ENCODE measurements at places on chromosomes 1 and 21.

DNA sequence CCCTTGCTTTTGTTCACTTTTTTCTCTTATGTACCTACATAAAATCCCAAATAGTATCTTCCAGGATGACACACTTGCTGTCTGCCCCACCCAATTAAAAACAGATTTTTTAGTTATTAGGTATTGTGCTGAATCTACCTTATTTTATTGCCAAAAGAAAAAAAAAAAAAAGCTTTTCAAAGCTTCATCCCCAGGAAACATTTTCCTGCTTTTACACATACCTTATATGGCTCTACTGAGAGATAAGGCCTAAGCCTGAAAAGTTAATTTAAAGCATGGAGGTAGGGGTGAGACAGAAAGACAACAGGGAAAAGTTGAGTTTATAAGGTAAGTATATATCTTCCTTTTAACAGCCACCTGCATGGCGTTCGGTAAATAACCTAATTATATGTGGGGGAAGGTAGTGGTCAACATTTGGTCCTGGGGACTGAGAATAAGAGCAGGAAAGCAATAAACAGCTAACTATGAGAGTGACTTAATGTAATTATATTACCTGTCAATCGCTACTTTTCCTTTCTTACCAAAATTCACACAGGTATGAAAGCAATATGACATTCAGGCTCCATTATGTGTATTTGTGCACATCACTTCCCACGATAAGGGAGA, 54.6 kb upstream of the BOLA1 start:
- DNase-seq = no peak

- no peak for DNase-seq
Measured at GRCh38 chr21:29638138-29638537, 301.7 kb downstream of the GRIK1 start.

DNA sequence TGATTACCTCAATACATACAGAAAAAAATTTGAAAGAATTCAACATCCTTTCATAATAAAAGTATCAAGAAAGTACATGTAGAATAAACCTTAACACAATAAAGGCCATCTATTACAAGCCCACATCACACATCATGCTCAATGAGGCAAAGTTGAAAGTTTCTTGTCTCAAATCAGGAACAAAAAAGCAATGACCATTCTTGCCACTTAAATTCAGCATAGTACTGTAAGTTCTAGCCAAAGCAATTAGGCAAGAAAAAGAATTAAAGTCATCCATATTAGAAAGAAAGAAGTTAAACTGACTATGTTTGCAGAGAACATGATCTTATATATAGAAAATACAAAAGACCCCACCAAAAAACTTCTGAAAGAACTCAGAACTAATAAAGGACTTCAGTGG, 44.5 kb downstream of the KCNT2 start:
- DNase-seq = no peak

DNA sequence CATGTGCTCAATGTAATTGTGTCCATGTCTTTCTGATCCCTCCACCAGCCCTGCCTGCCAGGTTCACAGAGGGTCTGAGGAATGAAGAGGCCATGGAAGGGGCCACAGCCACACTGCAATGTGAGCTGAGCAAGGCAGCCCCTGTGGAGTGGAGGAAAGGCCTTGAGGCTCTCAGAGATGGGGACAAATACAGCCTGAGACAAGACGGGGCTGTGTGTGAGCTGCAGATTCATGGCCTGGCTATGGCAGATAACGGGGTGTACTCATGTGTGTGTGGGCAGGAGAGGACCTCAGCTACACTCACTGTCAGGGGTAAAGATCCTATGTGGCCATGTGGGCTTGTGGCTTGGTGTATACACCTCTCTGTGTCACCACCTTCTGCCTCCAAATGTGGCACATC, 91.4 kb downstream of the OBSCN start:
- DNase-seq = no peak

GRCh38 chr1:238099871-238100270, 209.1 kb upstream of the ZP4 start:
- DNase-seq = no peak

- DNase-seq = no peak
Measured at GRCh38 chr1:199585392-199585791, 442.1 kb upstream of the NR5A2 start.

DNA sequence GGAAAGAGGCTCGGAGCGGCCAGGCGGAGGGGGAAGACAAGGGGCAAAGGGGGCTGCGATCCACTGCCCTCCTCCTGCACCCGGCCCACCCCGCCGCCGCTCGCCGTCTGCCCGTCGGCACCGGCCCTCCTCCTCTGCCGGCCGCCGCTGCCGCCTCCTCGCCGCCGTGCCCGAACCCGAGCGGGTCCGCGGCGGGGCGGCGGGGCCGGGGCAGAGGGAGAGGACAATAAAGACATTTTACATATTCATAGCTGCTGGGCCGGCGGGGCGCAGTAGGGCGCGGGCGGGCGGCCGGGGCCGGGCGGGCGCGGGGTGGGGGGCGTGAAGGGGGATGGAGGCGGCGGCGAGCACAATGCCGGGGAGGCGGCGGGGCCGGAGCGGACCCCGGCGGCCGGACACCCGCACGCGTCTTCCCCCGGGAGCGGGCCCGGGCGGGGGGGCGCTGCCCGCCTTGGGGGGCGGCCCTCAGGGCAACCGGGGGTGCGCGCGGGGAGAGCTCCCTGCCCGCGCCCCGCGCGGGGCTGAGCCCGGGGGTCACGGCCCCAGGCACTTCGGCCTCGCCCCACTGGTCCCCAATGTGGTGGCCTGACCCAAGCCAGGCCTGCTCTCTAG, 546 bp downstream of the POU2F1 start:
- peak; percentile 18 for DNase-seq

GRCh38 chr1:183753464-183753891, 51.4 kb upstream of the RGL1 start:
- no peak for DNase-seq

GRCh38 chr1:13487143-13487868, 26.5 kb downstream of the LRRC38 start:
- no peak for DNase-seq

- DNase-seq = no peak
Measured at GRCh38 chr1:159100589-159100988, 24.0 kb upstream of the AIM2 start.

DNA sequence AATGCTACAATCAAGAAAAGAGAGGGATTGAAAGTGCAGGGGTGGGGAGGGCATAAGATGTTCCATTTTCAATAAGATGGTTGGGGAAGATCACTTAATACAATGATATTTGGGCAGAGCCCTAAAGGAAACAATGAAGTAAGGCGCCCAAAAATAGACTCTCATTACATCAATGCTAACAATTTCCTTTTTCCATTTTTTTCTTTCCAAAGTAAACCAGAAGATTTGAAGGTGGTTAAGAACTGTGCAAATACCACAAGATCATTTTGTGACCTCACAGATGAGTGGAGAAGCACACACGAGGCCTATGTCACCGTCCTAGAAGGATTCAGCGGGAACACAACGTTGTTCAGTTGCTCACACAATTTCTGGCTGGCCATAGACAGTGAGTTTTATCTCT, 16.8 kb downstream of the IFNAR2 start:
- no peak for DNase-seq

DNA sequence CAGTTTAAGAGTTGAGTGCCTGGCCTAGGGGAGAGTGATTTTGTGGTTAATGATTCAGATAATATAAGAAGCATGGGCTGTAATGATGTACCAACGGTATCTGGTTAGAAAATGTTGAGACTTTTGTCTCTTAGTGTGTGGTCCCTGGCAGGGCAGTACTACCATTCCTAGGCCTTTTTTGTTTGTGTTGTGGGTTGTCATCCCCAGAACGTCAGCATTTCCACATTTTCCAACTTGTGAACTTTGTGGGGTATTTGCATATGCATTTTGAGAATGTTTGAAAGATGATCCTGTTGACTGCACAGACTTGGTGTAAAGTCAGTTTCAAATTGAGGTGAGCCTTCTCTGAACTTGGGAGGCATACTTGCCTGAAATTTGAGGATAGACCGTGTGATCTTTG, 11.4 kb downstream of the NEK7 start:
- DNase-seq = no peak

GRCh38 chr1:201945157-201945556, 1.2 kb downstream of the LMOD1 start:
- DNase-seq = no peak

DNA sequence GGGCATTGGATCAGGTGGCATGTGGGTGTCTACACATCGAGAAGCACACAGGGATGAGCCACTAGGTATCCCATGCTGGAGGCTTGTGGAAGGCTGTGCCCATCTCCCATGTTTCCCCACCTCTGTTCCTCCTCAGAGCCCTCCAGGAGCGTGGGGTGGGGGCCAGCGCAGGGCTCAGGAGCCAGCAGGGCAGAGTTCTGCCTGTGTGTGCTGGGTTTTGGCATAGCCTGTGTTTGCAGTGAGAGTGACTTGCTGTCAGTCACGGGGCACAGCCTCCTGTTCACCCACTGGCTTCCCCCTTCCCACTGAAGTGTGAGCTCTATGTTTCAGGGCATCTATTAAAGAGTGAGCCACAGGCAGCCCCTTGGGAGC, 10.4 kb downstream of the IBA57 start:
- DNase-seq = no peak

DNA sequence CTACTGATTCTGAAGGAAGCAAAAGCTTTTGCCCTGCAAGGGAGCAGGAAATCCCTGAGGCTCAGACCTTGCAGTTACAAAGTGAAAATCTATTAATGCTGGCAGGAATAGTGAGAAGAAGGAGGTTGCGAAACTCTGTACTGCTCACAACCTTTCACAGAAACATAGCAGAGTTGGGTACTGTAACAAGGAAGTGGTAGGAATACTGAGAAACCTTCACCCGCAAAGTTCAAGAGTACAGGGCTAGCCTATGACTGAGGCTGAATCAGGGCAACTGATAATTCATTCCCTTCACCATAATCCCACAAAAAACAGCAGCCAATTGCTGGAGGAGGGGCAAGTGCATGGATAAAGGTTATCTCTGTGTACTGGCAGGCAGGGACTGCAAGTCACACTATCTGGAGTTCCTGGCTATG, 23.9 kb upstream of the KCTD3 start:
- no peak for DNase-seq

GRCh38 chr1:93468662-93469061, 20.7 kb downstream of the FNBP1L start:
- DNase-seq = no peak

DNA sequence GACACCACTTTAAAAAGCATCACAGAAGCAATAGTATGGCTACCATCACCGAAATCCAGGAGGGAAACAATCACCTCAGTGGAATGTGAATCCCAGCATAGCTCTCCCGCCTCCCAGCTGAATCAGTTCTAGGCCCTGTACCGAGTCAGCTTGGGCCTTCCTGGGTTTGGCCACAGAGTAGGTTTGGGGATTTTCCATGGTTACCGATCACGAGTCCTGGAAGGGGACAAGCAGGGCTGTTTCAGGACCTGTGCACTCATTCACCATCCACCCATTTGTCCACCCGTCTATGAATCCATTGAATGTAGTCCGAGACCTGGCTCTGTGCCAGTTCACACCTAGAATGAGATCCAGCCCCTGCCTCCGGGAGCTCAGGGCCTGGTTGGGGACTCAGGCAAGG, 94.2 kb downstream of the ARHGEF10L start:
- no peak for DNase-seq

DNA sequence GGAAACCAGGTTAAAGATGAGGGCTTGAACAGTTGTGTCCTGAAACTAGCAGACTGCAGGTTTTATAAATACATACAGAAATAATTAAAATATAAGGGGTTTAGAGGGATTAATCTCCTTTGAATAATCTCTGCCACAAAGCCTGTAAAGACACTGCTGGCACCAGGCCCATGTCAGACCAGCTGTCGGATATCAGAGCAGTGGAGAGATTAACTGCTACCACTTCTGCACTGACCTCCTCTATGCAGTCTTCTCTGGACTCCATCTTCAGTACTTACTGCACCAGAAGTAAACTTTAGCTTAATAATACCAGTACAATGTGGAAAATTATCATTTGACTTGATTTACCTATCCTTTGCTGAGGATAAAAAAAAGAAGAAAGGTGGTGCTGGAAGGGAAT, 128.6 kb downstream of the LHX4 start:
- no peak for DNase-seq

- DNase-seq = no peak
Measured at GRCh38 chr21:45767071-45768006, 123.8 kb downstream of the PCBP3 start.

DNA sequence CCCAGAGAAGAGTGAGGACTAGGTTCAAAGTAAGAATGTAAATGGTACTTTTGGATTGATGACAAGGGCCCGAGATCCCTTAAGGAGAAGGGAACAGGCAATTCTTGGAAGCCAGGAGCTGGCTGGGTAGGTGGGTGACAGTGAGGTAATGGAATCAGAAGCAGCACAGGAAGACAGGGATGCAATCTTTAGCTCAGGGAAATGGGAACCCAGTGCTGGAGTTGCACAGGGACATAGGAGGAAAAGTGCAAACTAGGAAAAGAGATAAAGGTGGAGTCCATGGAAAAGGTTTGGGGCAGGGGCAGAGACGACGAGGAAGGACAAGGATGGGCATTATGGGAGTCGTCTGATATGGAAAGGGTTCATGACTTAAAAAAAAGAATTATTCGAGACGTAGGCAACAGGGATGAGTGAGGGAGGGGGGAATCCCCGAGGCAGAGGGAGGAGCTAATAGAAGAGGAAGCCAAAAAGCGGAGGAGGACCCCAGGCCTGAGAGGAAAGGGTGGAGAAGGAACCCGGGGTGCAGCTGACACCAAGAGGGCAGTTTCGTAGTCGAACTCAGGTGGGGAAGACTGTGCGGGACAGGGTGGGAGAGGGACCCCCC, 495 bp downstream of the PI4KB start:
- DNase-seq = no peak

- DNase-seq = peak; percentile 74
Measured at GRCh38 chr1:202160377-202160940, at the start of gene PTPN7. TSS of gene PTPN7 (minus strand) at chr1:202160602. CDS start at chr1:202159402, 1,200 bp downstream.

DNA sequence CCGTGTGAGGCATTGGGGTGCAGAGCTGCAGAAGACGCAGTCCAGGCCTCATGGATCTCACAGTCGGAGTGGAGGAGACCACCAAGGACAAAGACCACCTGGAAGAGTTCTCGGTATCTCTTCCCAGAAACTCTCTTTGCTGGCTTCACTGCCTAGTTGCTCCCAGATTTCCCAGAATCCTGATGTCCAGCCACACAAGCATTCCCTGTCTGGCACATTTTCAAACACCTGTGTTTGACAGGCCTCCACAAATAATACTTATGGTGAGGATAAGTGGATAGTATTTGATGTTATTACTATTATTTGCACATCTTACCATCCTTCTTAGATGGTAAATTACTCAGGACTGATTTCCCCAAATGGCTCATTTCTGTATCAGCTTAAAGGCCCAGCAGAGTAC, 27.7 kb upstream of the KANK4 start:
- no peak for DNase-seq

DNA sequence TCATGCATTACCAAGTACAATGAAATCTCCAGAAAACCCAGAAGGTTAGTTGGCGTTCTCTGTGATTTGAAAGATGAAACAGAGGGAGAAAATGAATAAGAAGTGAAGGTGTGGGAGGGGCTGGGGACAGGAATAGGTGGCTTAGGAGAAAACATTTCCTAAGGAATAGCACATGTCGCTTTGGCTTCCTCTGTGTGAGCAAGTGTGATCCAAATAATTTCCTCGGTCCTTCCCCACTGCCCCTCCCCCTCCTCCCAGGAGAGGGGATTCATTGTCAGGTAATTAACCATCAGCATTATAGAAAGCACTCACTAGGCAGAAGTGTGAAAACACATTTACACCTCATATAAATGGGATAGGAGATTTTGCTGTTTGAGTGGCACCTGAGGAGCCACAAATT, 105.5 kb downstream of the NUF2 start:
- DNase-seq = no peak

Measured in activated effector memory CD4-positive, alpha-beta T cell treated with Interleukin-2 at 50 U/mL for 16 hours (primary cell).